H7 (cell line): ENCODE measurements at places on chromosomes 5 and 9.

DNA sequence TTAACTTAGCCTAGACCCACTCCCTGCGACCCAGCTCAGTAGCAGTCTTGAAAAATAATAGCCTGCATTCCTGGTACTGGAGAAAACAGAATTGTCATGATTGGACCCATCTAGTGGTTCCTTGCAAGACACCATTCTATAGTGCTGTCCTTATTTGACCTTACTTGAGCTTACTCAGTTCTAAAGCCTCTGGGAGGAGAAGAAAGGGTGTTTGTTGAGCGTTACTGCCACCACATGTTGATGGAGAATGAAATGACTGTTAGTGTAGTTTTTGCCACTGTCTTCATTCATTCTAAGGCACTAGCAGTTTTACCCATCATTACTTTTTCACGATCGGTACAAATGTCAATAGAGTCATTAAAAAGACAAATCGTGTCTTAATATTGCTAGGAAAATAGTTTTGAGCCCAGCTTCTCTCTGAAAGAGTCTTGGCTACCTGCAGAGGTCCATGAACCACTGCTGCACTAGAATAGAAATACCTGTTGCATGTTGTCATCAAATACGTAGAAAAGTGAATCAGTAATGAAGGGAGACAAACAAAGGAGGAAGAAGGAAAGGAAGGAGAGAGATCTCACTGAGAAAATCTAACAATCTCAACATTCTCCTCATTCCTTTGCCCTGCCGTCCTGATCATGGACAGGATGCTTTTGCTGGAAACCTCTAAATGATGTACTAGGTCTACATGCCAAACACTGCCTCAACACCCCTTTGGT lies 96.0 kb downstream of the LIX1 start:
- DNase-seq, result no peak

DNA sequence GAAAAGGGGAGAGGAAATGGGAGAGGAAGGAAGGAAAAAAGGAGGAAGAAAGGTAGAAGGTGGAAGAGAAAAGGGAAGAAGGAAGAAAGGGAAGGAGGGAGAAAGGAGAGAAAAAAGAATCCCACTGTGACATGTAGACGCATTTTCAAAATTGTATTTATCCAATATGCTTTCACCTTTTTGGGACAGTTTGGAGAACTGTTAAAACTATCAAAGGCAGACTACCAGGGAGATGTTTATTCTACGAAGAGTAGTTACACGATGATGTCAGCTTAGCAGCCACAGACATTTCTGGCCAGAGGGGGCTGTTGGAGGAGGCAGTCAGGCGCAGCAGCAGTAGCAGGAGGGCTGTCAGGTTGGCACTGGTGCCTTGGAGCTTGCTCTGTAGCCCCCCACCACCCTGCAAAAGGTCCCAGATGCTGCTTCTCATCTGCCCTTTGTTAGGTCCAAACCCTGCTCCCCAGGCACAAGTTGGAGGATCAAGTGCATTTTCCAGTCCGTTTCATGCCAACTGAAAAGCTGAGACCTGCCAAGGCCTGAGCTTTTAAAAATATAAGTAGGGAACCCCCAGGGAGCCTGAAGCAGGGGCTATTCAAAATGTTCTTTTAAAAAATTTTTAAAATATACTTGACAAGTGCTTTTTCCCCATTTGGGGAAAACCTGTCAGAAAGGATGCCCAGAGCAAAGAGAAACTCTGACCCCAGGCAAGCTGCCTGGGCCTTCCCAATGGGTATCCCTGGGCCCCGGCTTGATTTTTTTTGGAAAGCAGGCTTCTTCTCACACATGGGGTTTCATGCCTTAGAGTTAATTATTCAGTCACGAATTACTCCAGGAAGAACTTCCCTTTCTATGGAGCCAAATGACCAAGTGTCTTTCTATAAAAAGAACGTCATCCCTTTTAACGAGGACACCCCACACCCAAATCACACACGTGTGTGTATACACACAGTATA lies 203.3 kb downstream of the SLIT3 start:
- DNase-seq, result no peak

- no peak for DNase-seq
Observed at GRCh38 chr5:6584101-6584645, 48.7 kb downstream of the NSUN2 start.

DNA sequence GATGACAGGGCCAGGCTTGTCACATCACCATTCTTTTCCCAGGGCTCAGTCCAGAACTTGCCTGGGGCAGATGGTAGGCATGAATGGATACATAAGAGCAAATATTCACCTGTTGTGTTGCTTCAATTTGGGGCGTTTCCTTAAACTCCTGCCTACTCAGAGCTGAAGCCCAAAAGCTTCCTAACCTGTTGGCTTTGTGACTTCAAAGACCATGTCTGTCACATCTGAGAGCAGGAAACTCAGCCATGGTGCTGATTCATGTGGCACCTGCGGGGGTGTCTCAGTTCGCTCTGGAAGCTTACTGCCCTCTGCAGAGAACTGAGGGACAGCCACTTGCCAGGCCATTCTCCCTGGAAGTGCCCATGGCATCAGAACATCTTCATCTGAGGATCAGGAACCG lies 246.6 kb downstream of the HSPA4 start:
- no peak for DNase-seq

DNA sequence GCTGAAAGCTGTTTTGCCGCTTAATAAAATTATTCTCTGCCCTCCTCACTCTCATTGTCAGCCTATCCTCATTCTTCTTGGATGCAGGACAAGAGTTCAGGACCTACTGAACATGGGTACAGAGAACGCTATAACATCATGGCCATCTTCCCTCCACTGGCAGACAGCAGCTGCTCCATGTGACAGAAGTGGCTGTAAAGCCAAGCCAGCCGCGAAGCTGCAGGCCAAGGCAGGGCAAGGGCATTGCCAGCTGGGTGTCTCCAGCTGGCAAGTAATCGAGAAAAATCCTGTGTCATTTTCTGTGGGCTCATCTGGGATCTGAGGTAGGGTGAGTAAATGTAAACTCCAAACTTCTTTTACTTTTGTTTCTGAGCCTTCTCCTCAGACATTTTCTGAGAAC lies 84.8 kb downstream of the SLC25A46 start:
- no peak for DNase-seq

- DNase-seq, result no peak
Observed at GRCh38 chr9:128553728-128554127, 1.3 kb downstream of the SPTAN1 start.

GRCh38 chr5:90037646-90038045 lies 371.9 kb downstream of the CETN3 start:
- DNase-seq, result no peak

GRCh38 chr5:120093178-120093577 lies 370.9 kb upstream of the PRR16 start:
- DNase-seq, result no peak

- no peak for DNase-seq
Observed at GRCh38 chr5:15521381-15522186, 21.6 kb downstream of the FBXL7 start.

DNA sequence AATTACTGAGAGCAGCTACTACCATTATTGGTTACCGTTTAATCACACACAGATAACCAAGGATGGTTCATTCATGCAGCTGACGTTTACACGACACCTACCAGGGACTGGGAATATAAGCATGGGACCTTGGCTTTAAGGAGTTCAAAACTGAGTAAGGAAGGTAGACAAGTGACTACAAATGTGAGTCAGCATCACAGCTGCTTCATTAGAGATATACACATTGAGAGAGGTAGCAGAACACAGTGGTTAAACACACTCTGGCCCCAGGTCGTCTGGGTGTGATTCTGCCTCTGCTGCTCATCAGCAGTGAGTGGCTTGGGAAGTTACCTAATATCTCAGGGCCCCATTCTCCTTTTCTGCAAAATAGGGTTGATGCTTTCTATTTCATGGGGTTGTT lies 268.6 kb downstream of the NR3C1 start:
- no peak for DNase-seq

- DNase-seq, result no peak
Observed at GRCh38 chr5:158638396-158638795, 461.3 kb downstream of the EBF1 start.

DNA sequence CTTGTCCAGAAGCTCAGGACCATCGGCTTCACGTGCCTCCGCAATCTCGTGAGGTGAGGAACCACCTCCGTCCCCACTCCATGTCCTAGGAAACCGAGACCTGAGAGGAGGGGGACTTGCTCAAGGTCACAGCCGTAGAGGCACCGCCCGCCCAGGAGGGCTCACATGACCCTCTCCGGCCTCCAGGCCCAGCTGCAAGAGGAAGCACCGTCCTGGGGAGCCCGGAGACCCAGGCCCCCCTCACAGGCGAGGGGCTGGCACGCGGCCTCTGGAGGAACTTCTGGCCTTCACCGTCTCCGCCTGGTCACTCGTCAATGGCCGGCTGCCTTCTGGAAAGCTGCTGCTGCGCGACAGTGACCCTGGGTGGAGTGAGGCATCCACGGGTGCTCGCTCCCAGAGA lies 24.2 kb downstream of the FAM78A start:
- peak; percentile 38 for DNase-seq

DNA sequence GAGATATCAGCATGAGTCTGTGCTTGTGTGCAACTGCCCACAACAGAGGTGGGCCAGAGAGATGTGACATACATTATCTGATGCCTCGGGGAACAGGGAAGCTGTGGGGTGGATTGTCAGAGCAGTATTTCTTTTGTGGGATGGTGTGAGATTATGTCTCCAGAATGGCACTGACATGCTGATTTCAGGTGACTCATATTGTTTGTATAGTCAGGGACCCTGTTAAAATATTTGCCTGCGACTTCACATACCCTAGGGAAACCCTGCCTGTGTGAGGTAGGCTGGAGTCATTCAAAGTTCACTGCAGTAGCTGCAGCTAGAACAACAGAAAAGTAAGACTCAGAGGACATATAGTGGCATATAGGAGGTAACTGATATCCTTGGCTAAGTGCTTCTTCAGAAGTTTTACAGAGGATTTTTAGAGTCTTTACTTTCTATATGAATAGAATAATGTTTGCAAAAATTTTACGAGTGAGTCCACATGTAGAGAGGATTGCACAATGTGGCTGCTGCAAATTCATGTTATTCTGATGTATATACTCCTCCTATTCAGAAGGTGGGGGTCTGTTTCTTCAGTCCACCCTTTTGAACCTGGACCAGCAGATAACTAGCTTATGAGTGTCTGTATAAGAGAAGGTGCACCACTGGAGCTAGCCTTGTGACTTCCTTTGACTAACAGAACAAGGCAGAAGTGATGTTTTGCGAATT lies 89.3 kb downstream of the MACIR start:
- no peak for DNase-seq

DNA sequence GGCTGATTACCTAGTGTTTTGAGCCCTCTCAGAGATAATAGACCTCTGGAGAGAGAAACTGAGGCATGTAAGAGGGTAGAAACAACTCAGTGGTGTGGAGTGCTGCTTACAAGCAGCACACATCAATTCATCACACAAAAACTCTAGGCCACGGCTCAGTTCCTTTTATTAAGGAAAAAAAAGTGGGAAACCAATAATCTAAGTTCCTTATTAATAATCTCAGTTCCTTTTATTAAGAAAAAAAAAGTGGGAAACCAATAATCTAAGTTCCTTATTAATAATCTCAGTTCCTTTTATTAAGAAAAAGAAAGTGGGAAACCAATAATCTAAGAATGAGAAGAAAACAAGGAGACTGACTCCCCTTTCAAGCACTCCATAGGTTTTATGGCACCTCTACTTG lies 28.0 kb downstream of the TXNDC8 start:
- DNase-seq, result no peak

DNA sequence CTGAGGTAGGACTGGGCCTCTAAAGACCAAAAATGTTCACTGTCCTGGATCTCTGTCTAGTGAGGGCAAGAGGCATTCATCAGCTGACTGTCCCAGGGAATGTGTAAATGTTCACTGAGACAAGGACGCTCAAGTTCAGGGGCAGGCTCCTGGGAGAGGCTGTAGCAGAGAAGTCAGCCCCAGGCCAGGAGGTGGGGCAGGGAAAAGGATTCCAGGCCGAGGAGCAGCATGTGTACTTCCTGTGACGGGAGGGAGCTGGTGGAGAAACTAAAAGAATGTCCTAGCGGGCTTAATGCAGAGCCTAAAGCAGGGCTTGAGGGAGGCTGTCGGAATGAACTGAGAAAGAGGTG lies 205.8 kb downstream of the GABBR2 start:
- DNase-seq, result peak; percentile 53

DNA sequence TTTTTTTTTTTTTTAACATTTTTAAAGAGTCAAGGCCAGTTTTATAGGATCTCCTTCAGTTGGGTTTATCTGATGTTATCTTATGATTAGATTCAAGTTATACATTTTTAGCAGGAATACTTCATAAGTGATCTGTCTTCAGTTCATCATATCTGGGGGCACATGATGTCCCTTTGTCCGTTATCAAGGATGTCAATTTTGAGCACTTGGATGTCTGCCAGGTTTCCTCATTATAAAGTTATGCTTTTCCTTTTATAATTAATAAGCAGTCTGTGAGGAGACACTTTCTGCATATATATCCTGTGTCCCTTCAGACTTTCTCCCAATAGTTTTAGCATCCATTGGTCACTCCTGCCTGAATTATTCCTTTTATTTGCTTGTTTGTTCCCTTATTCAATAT lies 11.8 kb downstream of the HDHD3 start:
- DNase-seq, result no peak

DNA sequence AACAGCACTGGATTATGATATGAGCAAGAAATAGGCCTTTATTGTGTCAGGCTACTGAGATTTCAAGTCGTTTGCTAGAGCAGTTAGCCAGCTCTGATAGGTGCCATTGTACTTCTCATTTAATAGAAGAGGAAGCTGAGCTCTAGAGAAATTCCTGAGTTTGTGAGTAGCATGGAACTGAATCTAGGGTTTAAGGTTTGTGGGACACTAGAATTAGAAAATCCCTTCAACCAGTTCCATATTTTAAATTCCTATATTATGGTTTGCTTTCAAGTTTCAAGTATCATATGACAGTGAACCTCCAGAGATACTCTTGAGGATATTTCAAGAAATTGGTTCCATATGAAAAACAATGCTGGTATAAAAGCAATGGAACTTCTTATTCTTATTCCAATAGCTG lies 87.6 kb downstream of the ANKRD55 start:
- DNase-seq, result no peak

DNA sequence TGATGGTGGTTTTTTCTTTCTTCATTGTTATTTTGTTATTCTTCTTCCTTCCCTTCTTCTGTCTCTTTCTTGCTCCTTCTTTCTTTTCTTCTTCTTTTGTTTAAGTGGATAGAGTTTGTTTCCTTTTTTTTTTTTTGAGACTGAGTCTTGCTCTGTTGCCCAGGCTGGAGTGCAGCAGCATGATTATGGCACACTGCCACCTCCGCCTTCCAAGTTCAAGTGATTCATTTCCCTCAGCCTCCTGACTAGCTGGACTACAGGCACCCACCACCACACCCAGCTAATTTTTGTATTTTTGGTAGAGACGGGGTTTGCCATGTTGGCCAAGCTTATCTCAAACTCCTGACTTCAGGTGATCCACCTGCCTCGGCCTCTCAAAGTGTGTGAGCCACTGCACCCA lies 40.3 kb downstream of the JAK2 start:
- no peak for DNase-seq

DNA sequence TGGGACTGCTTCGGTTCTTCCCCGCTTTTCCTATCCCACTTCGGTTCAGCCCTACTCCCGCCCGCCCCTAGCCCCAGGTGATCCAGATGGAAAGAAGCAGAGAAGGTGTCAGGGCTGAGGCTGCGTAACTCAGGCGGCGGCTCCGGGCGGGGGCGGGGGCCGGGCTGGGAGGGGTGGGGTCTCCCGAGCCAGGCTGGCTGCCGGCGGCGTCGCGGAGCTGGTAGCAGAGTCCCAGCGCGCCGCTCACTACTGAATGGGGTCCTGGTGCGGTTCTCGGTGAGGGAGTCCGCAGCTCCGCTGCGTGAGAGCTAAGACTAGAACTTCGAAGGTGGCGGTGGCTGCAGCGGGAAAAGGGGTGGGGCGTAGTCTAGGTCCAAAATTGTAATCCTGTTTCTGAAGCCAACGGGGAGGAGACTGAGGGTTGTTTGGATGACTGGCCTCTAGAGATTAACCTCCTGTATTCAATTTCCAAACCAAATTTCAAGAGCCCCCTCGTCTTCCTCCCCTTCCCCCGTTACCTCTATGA lies 1.4 kb downstream of the PRR16 start:
- DNase-seq, result peak; percentile 71
